ENCODE measurements at places on chromosomes 1 and 21.

DNA sequence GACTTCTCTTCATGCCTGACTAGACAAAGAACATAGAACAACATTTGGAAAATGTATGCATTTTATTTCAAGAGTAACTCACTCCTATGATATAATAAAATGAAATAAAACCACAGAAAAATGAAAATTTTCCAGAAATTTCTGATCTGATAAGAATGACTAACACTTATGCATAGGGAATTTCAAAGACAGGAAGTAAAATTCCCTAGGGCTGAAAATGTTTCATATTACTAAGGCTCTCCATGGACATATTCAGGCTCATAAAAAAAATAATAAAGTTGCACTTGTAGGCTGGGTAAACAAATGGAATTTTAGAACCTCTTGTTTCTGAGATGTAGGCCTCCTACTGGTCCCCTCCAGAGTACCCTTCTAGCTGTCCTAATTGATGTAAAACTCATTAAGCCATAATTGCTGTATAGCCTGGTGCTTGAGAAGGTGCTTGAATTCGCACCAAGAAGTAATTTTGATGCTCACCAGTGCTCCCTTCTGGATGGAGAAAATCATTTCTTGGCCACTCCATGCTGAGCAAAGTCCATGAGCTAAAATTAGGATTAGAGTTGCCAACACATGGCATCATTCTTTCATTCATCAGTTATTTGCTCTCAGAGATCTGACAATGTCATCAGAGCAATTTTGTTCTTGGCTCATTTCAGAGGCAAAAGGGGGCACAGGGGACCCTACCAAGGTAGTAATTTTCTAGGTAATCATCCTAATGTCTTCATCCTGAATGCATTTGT, 641.0 kb upstream of the CAMK1G start:
- DNase-seq, result no peak

DNA sequence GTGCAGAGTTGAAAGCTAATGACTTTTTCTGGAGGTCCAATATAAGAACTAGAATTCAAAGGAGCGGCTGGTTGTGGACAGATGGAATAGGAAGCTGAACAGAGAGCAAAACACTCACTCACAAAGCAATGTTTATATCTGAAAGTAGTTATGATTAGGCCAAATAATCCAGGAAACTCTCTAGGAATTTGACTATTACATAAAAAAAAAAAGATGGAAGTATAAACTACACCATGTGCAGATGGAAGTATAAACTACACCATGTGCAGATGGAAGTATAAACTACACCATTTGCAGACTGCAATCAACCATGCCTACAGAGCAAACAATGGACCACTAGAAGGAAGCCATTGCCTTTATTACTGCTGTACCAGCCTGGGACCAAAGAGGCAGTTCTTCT, 771.1 kb downstream of the BRINP3 start:
- no peak for DNase-seq

DNA sequence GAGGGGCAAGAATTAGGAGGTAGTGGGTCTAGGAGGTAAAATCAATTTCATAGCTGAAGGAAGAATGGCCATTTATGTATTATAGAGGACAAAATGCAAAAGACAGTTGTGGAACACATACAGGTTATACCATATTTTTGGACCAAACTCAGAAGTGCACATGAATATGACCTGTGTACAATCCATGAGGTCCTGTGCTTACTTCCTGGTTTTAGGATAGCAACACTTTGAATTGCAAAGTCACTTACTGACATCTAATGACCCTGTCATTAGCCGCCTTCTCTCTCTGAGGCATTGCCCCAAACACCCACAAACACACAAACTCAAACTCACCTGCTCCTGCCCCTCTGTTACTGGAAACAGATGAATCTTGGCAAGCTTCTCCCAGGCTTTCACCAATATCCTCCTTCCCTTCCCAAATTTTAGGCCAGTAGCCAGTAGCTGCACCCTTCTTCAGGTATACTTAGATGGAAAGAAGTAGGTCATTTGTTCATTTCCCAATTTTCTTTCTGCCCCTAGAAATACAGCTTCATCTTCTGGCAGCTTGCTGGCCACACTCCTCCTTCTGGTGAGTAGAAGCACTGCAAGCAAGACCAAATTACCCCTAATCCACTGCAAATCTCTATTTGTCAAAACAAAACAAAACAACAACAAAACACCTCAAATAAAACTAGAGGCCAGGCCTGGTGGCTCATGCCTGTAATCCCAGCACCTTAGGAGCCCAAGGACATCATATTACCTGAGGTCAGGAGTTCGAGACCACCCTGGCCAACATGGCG, 13.7 kb upstream of the RPL5 start:
- DNase-seq, result no peak

DNA sequence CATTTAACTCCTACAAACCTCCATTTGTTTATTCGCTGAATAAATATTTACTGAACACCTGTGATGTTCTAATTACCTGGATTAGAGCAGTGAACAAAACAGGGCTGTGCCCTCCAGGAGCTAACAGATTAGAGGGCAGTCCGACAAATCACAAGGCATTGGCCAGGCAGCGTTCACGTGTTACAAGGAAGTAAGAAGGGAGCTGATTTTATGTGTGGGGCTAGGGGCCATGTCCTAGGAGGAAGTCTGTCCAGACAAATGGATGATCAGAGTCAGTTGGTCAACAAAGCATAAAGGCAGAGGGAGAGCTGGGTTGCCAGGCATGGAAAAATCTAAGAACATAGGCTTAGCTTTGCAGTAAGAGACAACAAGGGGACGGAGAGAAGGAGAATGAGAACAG, 57.3 kb upstream of the BACE2 start:
- no peak for DNase-seq

DNA sequence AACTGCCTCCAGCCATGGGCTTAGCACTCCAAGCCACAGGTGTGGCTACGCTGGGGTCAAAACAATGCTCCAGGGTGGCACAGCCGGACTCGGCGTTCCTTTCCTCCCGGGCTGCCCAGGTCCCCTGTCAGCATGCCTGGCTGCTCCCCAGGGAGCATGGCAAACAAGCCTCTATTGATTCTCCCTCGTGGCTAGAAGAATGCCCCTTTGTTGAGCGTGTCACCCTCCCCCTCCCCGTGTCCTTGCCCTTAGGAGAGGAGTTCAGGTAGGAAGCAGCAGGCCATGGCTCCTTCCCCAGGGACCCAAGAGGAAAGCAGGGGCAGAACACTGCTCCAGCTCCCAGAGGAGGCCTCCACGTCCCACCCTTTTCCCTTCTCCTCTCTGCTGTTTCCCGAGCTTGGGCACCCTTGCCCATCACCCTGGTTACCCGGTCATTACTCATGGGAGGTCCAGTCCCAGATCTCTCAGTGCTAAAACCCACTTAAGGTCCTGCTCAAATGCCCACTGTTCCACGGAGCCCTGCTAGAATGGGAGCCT, 57.4 kb upstream of the CITED4 start:
- DNase-seq, result no peak

- DNase-seq, result peak; percentile 48
These were observed 189.5 kb downstream of the ZSCAN20 start for GRCh38 chr1:33661811-33662454.

GRCh38 chr1:201535046-201535918, 3.6 kb upstream of the NAV1 start:
- peak; percentile 41 for DNase-seq

DNA sequence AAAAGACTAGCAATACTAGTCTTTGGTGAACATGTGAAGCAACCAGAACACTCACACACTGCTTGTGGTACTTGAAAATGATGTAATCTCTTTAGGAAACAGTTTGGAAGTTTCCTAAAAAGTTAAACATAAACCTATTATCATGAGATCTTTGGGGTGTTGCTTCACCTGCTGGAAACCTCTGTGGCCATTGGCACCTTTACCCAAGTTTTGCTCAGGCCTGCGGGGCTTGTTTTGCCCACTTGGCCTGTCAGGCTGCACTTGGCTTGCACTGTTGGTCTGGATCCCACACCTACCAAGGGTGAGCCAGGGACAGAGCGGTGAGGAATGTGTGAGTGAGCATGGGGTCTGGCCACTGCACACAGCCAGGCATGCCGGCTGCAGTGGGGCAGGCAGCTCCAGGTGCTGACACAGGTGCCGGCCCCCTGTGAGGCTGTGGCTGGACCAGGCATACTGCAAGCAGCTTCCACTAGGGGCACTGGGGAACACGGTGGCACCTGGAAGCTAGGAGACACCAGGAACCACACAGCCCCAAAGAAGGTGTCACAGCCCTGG, 14.4 kb upstream of the FNBP1L start:
- DNase-seq, result no peak

- no peak for DNase-seq
These were observed 27.4 kb downstream of the TMED5 start for GRCh38 chr1:93152835-93153234.

DNA sequence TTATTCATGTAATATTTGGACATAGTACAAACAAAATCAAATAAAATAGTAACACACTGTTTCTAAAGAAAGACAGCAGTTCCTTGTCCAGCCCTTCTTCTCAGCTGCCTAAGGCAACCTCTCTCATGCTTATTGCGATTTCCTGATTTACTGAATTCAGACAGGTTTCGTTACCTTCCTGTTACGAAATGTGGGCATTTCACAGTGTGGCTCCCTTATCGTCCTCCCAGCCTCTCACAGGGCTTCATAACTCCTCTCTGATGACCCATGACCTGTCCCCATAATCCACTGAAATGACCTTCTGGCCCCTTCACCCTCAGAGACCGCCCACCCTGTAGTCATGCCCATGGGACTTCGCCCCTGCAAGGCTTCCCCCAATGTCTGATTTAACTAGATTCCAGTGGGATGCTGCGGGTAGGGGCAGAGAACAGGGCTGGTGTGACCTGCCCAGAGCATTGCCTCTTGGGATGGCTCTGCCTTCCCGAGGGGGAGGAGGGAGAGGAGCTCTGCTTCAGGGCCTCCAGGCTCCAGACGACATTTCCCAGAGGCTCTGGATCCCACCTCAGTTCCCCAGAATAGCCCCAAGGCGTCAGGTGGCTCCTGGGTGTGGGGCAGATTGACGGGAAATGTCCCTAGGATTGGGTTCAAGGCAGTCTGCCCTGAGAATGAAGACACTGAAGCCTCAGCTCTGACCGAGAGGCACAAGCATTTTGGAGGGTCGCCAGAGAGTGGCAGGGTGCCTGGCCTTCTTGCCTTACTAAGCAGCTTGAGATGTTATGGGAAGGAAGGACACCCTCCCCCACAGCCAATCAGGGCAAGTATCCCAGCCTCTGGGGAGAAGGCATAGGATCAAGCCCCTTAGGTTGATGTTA, 20.6 kb downstream of the PADI2 start:
- DNase-seq, result no peak

DNA sequence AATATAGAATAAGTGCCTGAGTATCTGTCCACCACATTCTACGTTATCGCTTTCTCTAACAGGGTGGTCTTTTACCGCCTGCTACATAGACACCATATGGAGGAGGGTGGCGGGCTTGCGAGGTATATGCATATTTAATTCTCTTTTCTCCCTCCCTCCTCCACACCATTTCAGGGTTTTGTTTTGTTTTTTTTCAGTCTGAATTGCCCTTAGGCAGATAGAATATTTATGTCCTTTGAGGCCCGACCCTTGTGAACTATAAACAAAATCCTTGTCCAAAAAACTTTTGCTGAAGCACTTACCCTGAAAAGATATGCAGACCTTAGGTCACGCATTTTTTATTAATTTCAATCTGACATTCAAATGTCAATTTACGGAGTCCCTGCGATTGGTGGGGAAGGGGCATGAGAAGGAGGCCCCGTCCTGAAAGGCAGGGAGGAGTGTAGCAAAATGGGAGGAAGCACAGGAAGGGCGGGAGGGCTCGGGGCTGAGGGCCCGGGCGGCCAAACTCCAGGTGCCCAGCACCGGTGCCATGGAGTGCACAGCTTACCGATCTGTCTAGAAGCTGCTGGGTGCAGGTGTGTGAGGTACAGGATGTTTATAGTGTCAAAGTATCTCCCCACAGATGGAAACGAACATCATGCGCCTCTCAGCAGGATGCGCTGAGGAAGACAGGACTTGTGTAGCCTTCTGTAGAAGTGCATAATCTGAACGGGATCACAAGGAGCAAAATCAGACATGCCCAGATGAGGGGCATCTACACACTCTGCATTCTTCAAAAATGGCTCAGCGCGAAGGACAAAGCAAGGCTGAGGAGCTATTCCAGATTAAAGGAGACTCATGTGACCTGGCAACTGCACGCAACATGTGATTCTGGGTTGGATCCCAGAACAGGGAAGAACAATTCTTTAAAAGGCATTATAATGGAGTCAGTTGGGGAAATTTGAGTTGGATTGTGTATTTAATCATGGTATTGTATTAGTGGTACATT, 68.8 kb upstream of the LYST start:
- DNase-seq, result no peak

GRCh38 chr1:207578796-207579435, 66.0 kb upstream of the CR1L start:
- DNase-seq, result no peak

GRCh38 chr1:199273837-199274379, 635.1 kb downstream of the PTPRC start:
- DNase-seq, result no peak

DNA sequence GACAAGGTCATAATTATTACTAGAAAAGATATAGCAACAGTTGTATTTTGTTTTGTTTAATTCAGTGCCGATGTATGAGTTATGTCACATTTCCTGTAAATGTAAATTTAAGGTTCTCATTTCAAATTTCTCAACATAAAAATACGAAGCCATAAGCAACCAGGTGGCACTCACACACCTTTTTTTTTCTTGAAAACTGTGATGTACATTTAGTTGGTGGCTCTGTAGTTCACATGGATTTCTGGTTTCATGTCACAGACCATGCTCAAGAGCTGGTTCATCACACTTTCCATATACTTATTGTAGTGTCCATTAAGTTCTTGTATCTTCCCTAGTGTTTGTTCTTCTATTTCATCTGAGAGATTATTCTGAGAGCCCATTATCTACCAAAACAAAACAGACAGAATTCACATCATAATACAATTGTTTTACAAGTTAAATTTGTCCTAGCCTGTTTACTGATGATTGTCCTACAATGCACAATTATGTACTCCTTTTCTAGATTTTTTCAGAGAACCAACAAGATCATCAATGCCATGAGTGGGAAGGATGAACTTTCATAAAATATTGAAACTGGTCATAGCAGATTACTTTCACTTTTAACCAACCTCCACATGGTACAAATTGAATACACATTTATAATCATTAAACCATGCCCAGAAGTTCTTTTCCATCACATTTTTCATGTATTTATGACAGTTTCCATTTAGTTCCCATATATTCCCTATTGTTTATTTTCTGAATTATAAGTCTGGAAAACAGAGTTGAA, 17.1 kb downstream of the ATP6V1G3 start:
- no peak for DNase-seq

GRCh38 chr1:93549811-93550210, 101.9 kb downstream of the FNBP1L start:
- DNase-seq, result no peak

- DNase-seq, result peak; percentile 87
These were observed 342.7 kb upstream of the NR5A2 start for GRCh38 chr1:199684686-199685273.

GRCh38 chr1:50112193-50112592, 3.5 kb downstream of the ELAVL4 start:
- peak; percentile 32 for DNase-seq

GRCh38 chr1:90730243-90731022, 13.3 kb upstream of the BARHL2 start:
- DNase-seq, result peak; percentile 84

- peak; percentile 88 for DNase-seq
These were observed 31.1 kb downstream of the AHDC1 start for GRCh38 chr1:27572679-27573426.

Data from eye (tissue), 1 donor.